ENCODE measurements at places on chromosomes 4 and X.

GRCh38 chr4:129344058-129344457 is 248.1 kb downstream of the C4orf33 start:
- DNase-seq, result no peak

- DNase-seq, result no peak
Observed at GRCh38 chr4:179128299-179128698, 1686.1 kb upstream of the AGA start.

GRCh38 chrX:47384502-47384901 is 14.1 kb downstream of the ZNF157 start:
- DNase-seq, result peak; percentile 10

DNA sequence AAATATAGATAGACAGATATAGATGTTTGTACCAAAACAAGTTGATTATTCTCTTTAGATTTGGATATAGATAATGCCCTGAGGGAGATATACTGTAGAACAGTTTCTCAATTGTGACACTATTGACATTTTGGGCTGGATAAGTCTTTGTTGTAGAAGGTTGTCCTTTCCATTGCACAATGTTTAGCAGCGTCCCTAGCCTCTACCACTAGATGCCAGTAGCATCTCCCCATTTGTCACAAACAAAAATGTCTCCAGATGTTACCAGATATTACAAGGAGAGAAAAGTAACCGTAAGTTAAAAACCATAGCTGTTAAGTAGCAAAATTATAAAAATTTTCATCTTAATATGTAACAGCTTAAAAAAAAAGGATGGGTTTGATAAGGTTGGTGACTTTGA is 2595.3 kb downstream of the ARAP2 start:
- DNase-seq, result no peak

DNA sequence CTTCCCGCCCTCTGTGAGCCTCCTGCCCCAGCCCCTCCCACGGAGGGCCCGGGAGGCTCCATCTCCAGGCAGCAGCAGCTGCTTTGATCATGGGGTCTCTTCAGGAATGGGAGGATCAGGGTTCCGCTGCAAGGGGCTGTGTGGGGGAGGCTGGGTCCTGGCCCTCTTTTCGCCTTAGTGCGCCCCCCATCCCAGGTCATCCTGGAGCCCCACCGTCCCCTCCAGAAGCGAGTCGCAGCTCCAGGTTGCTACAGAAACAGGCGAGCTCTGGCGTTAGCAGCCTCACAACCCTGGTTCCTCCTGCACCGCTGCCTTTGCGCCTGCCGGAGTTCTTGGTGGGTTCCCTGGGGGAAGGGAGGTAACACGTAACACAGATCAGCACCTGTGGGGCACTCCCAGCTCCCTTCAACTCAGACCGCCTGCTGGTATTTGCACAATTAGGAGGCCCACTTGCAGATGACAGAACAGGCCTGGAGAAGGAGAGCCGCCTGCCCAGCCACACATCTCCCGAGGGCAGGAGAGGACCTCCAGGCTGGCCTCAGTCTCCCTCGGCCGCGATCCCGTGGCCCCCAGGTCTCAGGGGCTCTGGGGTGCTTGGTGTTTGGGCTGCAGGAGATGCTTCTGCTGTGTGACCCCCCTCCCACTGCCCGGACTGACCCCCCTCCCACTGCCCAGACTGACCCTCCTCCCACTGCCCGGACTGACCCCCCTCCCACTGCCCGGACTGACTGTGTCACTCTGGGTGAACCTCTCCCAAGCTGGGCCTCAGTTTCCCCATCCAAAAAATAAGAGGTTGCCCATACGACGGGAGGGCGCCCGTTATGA is 64.2 kb upstream of the ADRA2C start:
- DNase-seq, result no peak

- DNase-seq, result no peak
Observed at GRCh38 chr4:140286456-140286855, 87.0 kb upstream of the SCOC start.

DNA sequence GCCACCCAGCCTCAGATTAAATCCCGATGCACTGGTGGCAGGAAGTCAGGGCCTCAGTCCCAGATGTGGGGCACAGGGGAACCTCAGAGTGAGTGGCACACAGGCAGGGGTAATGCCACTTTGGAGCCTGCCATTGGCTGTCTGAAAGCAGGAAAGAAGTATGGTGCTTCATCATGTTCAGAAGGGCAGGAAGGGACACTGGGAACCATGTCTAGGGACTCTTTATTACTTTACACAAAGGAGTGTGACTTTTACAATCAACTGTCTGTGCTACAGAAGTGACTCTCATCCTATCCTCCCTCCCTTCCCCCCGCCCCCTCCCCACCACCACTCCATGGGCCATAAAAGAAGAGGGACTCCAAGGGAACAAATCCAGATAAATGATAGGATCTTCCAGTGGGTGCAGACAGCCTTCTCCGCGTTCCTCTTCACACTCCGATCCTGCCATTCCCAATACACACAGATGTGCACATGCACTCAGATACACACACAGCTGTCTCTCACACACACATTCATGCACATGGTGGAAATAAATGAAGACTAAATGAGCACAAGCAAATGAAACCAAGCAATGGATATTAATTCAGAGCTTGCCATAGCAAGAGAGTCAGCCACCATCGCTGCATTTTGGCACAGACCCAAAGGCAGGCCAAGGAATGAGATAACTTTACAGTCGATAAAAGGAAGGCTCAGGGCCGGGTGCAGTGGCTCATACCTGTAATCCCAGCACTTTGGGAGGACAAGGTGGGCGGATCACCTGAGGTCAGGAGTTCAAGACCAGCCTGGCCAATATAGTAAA is 2.5 kb upstream of the TMEM154 start:
- DNase-seq, result no peak

- no peak for DNase-seq
Observed at GRCh38 chrX:19370061-19370460, 26.3 kb downstream of the PDHA1 start.

DNA sequence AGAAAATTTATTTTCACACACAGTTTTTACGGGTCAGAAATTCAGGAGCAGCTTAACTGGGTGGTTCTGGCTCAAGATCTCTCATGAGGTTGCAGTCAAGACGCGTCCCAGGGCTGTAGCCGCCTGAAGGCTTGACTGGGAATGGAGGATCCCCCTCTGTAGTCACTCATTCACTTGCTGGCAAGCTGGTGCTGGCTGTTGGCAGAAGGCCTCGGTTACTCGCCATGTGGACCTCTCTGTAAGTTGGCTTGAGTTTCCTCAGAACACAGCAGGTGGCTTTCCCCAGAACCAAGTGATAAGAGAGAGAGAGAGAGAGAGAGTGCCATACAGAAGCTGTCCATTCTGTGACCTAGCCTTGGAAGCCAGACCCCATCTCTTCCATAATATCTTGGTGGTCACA is 132.8 kb downstream of the DCLK2 start:
- DNase-seq, result no peak

GRCh38 chr4:105236202-105236915 is 89.7 kb downstream of the TET2 start:
- DNase-seq, result no peak

DNA sequence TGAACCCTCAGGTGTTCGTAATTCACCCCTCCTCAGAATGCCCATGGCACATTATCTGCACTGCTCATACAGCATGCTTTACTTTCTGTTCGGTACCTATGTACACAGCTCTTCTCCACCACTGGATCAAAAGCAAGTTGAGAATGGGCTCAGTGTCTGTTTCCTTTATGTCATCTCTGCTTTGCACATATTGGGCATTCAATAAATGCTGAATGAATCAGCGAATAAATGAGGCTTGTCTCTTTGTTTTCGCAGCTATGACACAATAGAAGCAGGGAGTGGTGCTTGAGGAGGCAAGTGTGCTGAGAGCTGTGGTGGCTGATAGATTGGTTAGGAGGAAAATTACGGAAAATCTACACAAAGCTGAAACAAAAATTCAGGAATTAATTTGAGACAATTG is 109.1 kb upstream of the VMA21 start:
- no peak for DNase-seq

DNA sequence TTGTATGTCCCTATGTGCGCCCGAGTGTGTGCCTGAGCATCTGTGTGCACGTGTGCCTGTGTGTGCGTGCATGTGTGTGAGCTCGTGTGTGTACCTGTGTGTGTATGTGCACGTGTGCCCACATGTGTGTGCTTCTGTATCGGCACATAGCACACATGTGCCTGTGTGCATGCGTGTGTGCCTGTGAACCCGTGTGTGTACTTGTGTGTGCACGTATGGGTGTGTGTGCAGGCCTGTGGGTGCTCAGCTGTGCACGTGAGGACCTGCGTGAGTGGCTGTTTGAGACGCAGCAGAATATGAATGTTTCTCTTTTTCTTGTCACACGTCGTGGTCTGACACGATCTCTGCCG is 4.3 kb downstream of the AKAP17A start:
- no peak for DNase-seq

GRCh38 chrX:23854945-23855344 is 52.8 kb downstream of the APOO start:
- DNase-seq, result no peak

DNA sequence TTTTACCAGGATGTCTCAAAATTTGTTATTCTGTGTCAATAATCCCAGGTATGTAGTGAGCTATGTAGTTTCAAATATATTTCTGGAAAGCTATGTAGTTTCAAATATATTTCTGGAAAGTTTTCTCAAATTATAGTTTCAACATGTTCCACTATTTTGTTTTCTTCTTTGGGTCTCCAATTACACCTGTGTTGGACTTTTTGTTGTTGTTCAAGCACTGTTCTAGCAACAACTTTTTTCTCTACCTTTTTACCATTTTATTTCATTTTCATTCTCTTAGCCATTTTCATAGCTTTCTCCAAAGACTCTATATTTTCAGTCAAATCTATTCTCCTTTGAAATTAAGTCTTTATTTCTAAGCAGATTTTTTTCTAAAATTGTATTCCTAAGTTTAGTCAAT is 88.4 kb downstream of the LCORL start:
- DNase-seq, result no peak

- no peak for DNase-seq
Observed at GRCh38 chr4:145001635-145002034, 96.4 kb downstream of the ANAPC10 start.

Data from stimulated activated CD4-positive, alpha-beta T cell treated with anti-CD3 and anti-CD28 coated beads, TNF-alpha, amount 100 ng/mL, for 1 hour (primary cell).